ENCODE measurements at places on chromosomes 11 and 22.

DNA sequence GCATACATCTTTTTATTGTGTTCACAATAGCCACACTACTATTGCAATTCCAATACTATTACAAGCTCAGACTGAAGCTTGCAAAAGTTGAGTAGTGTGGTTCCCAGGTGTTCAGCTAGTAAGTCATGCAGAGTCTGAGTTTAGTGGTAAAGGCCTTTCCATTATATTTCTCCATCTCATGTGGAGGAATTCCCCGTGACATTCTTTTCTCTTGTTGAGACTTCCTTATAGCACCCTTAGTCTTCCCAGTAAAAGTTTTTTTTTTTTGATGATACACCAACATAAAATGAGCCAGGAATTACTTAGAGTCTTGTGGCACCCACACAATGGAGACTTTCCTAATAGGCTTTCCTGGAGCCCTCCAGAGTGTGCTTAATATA is 110.8 kb downstream of the UVRAG start:
- no peak for DNase-seq

DNA sequence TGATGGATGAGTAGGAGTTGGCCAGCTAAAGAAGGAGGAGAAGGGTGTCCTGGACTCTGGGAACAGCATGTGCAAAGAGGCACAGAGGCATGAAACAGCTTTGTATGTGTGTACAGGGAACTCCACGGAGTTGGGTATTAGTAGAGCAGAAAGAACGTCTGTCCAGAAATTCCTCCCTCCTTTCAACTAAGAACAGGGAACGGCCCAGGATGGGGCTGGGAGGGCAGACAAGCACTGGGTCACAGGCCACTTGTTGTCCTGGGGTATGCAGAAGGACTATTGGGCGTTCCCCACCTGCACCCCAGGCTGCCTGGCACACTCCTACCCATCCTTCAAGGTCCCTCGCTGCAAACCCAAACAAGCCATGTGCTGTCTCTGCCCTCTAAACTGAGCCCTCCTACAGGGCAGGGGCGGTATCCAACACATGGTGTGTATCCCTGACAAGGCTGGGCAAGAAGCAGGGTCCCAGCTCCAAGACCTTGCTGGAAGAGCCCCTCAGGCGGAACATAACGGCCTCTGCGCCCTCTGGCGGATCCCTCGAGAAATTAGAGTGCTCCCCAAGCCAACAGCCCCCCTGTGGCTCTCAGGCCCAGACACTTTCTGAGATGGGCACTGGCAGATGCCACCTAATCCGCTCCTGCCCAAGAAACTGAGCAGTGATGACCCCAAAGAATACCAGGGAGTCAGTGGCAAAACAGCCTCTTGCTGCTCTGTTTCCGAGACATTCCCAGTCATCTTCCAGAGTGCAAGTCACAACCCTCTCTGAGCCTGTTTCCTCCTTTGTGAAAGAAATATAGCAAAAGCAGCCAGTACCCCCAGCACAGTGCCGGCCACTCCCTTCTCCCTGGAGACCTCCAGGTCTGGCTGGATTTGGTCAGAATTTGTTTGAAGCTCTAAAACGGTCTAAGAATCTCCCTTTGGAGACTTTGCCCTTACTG is 1.6 kb upstream of the ELFN2 start:
- DNase-seq = peak; percentile 61

GRCh38 chr11:31959716-31960115 is 131.2 kb upstream of the RCN1 start:
- no peak for DNase-seq

DNA sequence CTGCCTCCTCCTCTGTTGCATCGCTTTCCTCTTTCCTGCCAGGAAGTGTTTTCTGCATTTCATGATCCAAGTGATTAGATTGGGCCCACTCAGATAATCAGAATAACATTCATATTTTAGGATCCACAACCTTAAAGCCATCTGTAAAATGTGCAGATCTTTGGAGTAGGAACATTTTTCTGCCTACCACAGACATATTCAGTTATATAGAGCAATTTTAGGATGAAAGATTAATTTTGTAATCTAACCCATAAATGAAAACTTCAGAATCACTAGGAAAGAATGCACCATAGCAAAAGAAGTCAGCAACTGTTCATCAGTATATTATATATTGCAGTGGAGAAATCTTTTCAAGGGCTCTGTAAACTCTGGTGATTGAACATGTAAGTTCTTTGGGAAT is 659.9 kb upstream of the LUZP2 start:
- DNase-seq = no peak

GRCh38 chr22:29379258-29379657 is 9.1 kb downstream of the AP1B1 start:
- no peak for DNase-seq
